Pancreas (tissue), 10 donors: ENCODE measurements at places on chromosomes 4 and X.

DNA sequence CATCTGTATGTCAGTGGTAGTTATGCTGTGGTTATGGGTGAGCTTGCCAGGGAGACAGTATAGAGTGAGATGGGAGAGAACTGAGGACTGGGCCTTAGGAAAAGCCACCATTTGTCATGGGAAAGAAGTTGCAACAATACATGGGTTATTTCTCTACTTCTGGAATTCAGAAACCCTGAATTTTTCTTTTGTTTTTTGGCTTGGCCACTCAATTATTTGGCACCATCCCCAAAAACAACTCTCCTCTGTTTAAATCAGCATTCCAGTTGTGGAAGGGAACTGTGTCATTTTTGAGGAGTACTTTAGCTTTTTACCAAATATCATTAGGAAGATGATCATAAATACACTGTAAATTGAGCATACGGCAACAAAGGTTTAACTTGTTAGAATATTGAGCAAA lies 41.1 kb upstream of the ACSL4 start:
- no peak for DNase-seq

GRCh38 chr4:78168029-78168428 lies 110.9 kb downstream of the FRAS1 start:
- no peak for DNase-seq

GRCh38 chrX:151973851-151974335 lies 583 bp downstream of the GABRE start:
- peak; percentile 18 for DNase-seq

- DNase-seq, result no peak
Observed at GRCh38 chr4:111806331-111806730, 338.9 kb upstream of the FAM241A start.

GRCh38 chr4:138494931-138495330 lies 252.8 kb upstream of the SLC7A11 start:
- no peak for DNase-seq

GRCh38 chrX:14718403-14718802 lies 154.5 kb downstream of the FANCB start:
- no peak for DNase-seq

DNA sequence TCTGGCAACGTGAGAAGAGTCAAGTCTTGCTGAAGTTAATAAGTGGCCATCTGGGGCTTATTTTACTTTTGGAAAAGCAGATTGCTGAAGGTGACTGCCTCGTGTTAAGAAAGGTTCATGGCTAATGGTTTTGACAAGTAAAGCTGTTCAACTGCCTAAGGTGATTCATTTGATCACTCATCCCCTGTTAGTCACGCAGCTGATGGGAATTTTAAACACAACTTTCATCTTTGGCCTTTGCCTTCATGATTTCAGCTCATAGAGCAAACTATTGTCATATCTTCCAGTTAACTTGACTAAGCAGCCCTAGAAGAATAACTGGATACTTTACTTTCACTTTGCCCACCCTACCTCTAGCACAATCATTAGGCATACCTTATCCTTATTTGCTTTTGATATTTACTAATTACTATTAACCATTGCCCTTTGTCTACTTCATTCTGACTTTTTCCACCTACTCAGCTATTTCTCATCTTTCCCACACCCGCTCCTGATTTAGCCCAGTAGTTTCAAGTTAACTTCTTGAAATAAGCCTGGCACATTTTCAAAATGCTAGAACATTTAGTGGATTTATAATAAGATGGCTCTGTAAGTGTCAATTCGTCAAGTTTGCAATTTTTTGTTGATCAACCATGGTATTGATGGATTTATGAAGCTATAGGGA lies 170.6 kb upstream of the S100G start:
- no peak for DNase-seq

DNA sequence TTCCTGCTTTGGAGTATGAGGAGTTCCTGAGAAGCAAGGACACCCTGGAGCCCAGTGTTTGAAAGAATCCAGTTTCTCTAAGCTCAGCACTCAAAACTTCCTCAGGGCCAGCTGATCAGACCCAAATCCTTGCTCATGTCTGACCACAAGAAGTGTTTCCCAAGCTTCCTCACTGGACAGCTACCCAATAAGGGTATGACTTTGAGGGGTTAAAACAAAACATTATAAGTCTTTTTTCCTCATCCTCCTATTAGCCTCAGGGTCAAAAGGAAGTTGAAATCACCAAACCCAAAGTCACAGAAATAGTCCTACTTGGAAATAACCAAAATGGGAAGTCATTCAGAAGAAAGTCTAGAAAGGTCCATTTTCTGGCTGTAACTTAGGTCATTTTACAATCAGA lies 13.7 kb downstream of the ZBTB33 start:
- DNase-seq, result no peak

- no peak for DNase-seq
Observed at GRCh38 chr4:79250887-79251286, 75.0 kb downstream of the NAA11 start.

DNA sequence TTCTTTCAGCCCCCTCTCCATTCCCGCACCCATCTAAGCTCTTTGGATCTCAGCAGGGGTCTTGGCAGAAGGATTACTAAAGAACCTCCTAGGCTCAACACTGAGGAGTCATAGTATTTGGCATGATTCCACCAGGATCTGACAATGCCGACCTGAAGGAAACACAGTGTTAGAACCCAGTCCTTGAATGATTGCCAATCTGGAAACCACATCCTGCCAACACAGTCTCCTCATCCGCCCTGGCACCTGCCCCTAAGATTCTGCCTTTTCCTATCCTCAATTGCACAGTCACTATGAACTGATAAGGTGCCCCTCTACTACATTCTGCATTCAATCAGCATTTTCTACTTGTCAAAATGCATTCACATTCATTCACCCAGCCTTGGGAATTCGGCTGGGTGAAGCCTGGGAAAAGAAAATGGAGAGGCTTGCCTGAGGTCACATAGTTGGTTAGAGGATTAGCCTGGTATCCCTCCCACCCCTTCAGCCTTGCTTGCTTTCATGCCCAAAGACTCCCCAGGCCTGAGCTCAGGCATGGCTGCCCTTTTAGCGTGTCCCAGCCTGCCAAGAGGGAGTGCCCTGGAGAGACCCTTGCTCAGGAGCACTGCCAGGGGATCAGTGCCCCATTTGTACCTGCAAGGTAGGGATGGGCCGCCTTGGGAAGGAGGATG lies 2.2 kb upstream of the CLDN2 start:
- peak; percentile 50 for DNase-seq

GRCh38 chr4:159697322-159698283 lies 594.7 kb downstream of the RAPGEF2 start:
- DNase-seq, result no peak

- DNase-seq, result no peak
Observed at GRCh38 chr4:176894498-176894897, 101.8 kb upstream of the VEGFC start.

DNA sequence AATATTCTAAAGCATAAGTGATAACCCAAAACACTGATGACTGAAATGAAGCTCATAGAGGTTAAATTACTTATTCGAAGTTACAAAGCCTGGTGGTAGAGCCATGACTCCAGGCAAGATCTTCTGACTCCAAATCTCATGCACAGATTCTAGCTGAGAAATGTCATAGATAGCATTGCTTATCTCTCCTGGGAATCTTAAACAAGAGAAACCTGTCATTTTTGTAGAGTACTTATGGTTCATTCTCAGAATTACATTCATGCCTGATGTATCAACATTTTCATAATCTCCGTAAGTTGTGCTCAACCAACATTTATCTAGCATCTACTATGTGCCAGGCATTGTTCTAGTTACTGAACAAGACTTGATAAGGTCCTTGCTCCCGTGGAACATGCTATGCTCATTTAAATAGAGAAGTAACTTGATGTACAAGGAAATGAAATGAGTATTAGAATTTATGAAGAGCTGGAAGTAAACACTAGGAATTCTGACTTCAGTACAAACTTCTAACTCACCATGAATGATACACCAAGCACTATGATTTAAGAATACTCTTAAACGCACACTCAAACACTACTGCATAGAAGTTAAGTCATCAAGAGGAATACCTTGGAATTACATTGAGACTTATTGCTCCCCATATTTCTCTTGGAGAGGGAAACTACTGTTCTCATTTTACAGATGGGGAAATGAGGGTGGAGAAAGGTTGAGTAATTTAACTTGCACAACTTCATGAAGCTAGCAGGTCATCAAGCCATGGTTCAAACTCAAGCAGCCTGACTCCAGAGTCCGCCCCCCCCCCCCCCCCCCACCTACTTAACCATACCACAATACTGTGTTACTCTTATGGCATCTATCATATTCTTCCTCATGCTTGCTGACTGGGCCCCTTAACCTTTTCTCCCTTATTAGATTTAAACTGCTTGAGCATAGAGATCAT lies 45.4 kb downstream of the MBNL3 start:
- no peak for DNase-seq

GRCh38 chrX:17409566-17410290 lies 34.7 kb downstream of the NHS start:
- DNase-seq, result no peak

- DNase-seq, result no peak
Observed at GRCh38 chrX:21738210-21738949, 19.5 kb downstream of the SMPX start.

DNA sequence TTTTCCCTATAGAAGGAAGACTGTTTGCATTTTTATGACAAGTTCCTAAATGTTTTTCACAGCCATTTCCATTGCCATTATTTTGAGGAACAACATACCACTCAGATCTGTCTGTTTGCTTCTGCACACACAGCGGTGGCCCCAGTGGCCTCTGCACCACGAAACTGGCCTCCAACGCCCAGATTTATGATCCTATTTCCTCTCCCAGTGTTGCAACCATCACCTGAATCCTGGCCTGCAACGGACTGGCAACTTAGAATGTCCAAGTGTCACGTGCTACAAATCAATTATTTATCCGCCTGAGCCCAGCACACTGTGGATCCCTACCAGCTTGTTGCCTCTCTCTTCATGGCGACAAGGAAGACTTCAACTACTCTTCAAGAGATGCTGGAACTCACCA lies 9.2 kb downstream of the RAI2 start:
- DNase-seq, result no peak

- peak; percentile 3 for DNase-seq
Observed at GRCh38 chr4:2938906-2939305, 24.3 kb downstream of the NOP14 start.

- no peak for DNase-seq
Observed at GRCh38 chr4:7398788-7399439, 35.8 kb downstream of the PSAPL1 start.

GRCh38 chrX:56813318-56813837 lies 84.3 kb downstream of the NBDY start:
- peak; percentile 39 for DNase-seq

DNA sequence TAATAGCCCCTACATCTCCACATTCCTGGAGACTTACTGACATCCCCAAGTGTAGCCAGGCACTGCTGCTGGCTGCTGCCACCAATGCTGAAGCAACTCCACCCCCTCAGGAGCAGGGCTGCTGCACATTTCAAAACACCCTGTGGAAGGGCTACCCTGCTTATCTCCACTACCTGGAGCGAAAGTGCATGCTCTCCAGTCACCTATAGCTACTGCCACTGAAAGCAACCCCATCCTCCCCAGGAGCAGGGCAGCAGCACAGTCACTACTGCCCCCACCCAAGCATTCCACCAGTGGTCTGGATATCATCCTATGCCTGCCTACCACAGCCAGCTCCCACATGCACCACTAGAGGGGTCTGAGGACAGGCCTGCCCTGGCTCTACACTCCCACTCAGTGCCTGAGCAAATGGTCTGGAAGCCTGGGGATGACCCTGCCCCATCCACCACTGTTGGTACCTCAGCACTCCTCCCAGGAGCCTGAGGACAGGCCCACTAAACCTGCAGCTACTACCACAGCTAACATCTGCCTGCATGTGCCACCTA lies 55.3 kb downstream of the MANBA start:
- no peak for DNase-seq

- no peak for DNase-seq
Observed at GRCh38 chr4:575281-576141, 584 bp downstream of the TMEM271 start.

DNA sequence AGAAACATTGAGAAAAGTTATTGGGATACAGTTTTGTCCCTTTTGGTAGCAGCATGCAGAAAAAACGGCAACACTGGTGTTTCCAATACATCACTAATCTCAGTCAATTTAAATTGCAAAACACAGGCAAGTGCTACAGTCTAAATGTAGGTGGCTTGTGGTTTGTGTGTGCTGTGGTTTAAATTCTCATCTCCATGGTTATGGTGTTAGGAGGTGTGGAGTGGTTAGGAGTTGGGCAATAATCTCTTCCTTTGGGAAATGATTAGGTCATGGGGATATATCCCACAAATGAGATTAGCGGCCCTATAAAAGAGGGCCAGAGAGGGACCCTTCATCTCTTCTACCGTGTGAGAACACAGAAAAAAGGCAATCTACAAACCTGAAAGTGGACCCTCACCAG lies 1344.3 kb downstream of the ADGRL3 start:
- DNase-seq, result no peak

DNA sequence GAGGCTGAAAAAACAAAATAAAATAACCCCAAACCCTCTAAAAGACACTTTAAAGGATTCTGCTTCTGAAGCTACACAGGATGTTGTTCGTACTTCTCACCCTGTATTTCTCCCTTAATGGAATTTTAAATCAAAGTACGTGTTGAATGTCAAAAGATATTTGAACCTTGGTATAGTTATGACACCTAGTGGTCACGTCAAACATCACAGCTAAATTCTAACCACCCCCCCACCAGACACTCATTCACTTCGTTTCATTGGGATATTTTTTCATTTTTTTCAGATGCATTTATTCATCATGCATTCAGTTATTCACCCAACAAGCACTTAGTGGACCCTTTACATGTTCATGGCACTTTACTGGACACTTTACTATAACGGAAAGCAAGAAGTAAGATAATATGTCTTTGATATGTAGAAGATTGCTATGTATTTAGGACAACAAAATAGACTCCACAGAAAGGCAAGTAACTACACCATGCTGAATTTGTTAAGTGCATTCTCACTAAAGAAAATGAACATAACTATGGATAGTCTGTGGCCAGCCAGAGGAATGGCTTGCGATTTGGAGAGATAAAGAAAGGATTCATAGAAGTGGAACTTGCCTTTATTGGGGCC lies 62.5 kb upstream of the GPR174 start:
- no peak for DNase-seq

- no peak for DNase-seq
Observed at GRCh38 chr4:38119668-38120385, 159.6 kb downstream of the PTTG2 start.

GRCh38 chr4:77927991-77928925 lies 65.6 kb downstream of the MRPL1 start:
- DNase-seq, result no peak

GRCh38 chrX:109847257-109848187 lies 114.5 kb upstream of the ACSL4 start:
- no peak for DNase-seq
